ENCODE measurements at places on chromosomes 5 and 9.

- DNase-seq: no peak
Measured at GRCh38 chr5:36902353-36902752, 25.8 kb downstream of the NIPBL start.

- DNase-seq: no peak
Measured at GRCh38 chr5:77935506-77936364, 159.6 kb upstream of the TBCA start.

GRCh38 chr5:5572010-5572865 lies 149.8 kb downstream of the ICE1 start:
- no peak for DNase-seq

GRCh38 chr5:124602925-124603650 lies 143.4 kb downstream of the ZNF608 start:
- DNase-seq: no peak

GRCh38 chr5:432928-433791 lies 9.8 kb upstream of the EXOC3 start:
- no peak for DNase-seq

GRCh38 chr5:152736906-152737305 lies 331.8 kb upstream of the NMUR2 start:
- no peak for DNase-seq

- no peak for DNase-seq
Measured at GRCh38 chr5:128877476-128877875, 87.8 kb upstream of the SLC27A6 start.

- DNase-seq: no peak
Measured at GRCh38 chr9:11318946-11319345, 706.1 kb upstream of the PTPRD start.

GRCh38 chr9:101342595-101342994 lies 42.2 kb downstream of the BAAT start:
- DNase-seq: no peak

- no peak for DNase-seq
Measured at GRCh38 chr5:166618526-166618925, 1672.9 kb upstream of the WWC1 start.

GRCh38 chr5:6365977-6366590 lies 12.3 kb downstream of the MED10 start:
- no peak for DNase-seq

DNA sequence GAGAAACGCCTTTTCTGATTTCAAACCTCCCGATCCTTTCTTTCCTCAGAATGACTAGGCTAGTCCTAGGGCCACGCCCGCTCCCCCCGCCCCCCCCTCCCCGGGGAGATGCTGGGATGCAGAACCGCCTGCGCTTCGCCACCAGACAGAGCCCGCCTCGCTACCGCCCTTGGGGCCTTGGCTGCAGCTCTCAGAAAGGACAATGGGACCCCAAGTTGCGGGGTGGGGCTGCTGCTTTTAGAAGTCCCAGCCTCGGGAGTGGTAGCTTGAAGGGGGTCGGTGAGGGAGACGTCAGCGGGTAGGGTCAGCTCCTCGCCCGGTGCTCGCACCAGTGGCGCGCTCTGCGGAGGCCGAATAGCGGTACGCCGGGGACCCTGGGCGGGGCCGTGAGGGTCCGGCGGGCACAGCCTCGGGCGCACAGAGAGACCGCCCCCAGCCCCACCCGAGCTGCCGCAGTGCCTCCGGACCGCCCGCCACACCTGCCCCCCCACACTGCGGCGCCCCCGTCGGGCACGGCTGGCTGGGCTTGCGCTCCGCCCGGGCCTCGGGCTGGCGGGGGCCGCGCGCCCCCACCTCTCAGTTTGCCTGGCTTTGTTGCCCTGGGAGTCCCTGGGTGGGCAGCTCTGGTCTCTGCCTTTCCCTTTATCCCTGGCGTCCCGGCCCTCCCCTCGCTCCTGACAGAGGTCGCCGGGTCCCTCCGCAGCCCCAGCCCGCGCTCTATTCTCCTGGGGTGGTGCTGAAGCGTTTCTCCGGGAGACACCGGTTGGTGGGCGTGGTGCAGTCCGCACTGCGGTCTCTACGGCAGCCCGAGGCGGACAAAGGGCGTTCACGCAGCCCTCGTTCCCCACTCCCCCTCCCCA lies 1.2 kb downstream of the MAP1B start:
- DNase-seq: peak; percentile 4

DNA sequence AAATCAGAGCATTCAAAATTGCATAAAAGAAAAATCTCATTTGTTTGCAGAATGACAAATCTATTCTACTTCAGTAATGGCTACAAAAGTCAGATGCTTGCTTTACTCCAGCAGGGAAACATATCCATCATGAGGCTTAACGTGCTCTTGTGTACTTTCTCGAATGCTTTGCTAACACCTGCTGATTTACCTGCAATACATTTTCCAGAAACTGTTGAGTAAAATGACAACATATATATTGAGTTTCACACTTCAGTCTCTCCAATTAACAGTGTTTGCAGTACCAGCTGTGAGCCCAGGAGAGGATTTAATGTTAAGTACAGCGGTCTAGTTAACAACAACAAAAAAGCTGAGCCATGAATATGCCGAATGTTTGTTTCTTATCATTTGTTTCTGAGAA lies 391.5 kb upstream of the SMC2 start:
- DNase-seq: no peak

GRCh38 chr5:136424835-136425584 lies 59.7 kb upstream of the TRPC7 start:
- no peak for DNase-seq

DNA sequence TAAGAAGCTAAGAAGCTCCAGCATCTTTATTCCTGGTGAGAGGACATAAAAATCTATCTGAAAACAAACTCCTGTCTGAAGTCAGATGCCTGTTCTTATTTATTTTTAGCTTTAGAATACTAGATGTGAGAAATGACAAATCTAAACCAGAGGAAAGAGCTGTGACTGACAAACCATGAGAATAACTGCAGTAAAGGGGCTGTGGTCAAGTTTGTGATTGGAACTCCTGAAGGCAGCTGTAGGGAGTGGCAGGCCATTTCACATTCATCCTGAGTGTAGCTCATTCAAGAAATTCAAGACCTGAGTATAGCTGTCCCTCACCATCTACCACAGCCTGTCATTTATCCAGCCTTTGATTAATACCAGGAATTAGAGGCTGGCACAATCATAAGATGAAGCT lies 718.8 kb downstream of the BRINP1 start:
- DNase-seq: no peak

GRCh38 chr5:142156839-142157463 lies 48.4 kb downstream of the NDFIP1 start:
- no peak for DNase-seq

- DNase-seq: no peak
Measured at GRCh38 chr5:172302047-172302710, 18.6 kb upstream of the UBTD2 start.

DNA sequence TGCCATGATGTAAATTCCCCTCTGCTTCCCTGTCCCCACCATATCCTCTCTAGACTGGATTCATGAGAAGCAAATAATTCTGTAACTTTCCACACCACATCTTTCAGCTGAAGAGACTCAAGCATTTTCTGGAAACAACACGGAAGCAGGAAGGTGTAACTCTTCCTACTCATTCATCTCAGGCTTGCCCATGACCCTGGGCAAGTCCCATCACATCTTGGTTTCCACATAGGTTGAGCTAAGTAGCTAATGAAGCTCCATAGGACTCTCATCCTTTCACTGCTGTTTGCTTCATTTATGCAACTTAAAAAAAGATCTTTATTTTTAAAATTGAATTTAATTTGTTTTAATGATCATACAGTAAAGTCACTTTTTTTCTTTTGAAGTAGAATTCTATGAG lies 32.7 kb upstream of the STARD4 start:
- DNase-seq: no peak

GRCh38 chr9:93536874-93537273 lies 39.5 kb upstream of the PHF2 start:
- no peak for DNase-seq

DNA sequence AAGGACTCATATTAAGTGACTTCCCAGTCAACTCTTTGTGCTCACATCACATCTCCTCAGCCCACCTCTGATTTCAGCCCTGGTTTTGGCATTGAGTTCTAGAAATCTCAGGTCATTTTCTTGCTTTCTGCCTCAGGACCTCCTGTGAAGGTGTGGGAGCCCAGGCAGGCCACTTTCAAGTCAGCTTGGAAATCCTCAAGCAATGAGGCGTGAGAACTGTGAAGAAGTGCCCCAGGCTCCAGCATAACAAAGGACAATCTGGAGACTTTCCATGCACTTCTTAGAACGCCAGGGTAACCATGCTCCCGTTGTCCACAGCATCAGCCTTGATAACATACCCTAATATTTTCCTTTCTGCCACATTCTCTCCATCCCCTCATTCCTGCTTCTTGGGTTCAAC lies 131.2 kb upstream of the MAP3K1 start:
- no peak for DNase-seq

- no peak for DNase-seq
Measured at GRCh38 chr5:98455665-98456064, 317.8 kb upstream of the RGMB start.

DNA sequence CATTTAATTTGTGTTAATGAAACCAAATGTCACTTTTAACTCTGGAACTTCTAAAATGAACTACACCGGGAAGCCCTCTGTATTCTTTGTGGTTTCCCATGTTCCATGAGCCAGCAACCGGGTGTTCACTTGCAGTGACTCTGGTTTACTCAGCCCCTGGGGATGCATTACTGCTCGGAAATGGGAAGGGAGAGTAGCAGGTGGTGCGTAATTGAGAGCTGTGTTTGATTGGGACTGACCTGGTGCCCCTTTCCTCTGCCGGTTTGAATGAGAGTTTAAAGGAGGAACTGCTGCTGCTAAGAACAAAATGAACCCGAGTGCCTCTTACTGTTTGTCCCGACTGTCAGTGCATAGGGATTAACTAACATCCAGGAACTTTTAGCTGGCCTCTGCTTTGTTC lies 100.1 kb upstream of the DHFR start:
- no peak for DNase-seq

DNA sequence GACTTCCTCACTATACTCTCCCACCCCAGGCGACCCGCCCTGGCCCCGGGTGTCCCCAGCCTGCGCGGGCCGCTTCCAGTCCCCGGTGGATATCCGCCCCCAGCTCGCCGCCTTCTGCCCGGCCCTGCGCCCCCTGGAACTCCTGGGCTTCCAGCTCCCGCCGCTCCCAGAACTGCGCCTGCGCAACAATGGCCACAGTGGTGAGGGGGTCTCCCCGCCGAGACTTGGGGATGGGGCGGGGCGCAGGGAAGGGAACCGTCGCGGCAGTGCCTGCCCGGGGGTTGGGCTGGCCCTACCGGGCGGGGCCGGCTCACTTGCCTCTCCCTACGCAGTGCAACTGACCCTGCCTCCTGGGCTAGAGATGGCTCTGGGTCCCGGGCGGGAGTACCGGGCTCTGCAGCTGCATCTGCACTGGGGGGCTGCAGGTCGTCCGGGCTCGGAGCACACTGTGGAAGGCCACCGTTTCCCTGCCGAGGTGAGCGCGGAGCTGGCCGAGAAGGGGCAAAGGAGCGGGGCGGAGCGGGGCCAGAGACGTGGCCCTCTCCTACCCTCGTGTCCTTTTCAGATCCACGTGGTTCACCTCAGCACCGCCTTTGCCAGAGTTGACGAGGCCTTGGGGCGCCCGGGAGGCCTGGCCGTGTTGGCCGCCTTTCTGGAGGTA lies 2.1 kb downstream of the CA9 start:
- DNase-seq: no peak
